ENCODE measurements at places on chromosomes 4 and X.
A peak's percentile ranks its signal among the peaks of the same experiment; 100 is the strongest.

DNA sequence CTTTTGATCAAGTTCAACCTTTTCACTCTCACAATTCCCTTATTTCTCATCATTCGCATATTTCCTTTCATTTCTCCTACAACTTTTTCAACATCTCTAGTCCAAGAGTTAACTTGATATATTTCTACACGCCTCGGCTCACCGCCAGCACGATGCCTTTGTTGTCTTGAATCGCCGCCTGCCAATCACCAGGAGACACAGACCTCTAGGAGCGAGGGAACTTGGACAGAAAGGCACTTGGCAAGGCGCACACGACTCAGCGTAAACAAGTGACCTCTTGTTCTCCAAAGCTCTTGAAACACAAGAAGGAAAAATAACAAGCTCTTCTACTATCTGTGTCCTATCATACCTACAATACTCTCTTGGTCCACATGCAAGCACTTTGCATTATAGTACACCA lies 27.1 kb upstream of the RBMX start:
- DNase-seq: no peak

DNA sequence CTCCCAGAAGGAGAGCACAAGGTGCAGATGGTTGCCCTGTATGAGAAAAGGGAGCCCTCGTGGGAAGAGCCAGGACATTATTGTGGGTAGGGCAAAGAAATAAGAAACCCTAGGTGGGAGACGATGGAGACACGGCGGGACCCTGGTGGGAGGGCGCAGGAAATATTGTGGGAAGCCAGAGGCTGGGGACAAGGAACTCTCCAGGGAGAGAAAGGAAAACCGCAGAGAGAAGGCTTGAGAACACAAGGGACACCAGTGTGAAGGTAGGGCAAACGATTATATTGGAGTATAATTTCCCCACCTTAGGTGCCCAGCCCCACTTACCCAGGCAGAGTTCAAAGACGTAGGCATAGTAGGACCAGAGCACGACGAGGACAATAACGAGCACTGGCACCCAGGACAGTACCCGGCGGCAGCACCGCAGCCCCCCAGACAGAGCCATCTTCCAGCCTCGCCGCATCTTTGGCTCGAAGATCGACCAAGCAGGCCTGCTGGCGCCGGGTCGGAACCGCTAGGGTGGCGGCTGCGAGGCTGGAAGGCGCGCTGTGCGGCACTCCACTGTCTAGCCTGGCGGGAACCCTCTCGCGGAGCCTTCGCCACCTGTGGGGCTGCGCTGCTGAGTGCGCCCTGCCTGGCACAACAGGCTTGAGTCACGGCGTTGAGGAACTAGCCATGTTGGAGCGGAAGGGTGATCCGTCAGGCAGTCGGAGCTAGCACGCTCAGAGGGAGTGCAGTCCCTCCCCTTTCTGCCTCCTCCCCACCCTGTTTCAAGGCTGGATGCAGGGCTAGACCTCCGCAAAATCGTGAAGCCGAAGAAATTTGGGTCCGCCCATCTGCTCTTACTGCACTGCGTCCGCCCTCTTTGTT lies at the start of gene ZDHHC15:
Gene ZDHHC15, minus strand, starts transcription at position 473 of the 867 bp plus-strand sequence. Its CDS starts 13 bp downstream, at position 460.
- peak; percentile 6 for DNase-seq

GRCh38 chr4:40165916-40166315 lies 30.9 kb upstream of the RHOH start:
- DNase-seq: no peak

- DNase-seq: peak; percentile 44
Measured at GRCh38 chr4:25788703-25789238, 74.0 kb downstream of the SEL1L3 start.

GRCh38 chrX:119410027-119410819 lies 11.1 kb downstream of the SLC25A43 start:
- no peak for DNase-seq

DNA sequence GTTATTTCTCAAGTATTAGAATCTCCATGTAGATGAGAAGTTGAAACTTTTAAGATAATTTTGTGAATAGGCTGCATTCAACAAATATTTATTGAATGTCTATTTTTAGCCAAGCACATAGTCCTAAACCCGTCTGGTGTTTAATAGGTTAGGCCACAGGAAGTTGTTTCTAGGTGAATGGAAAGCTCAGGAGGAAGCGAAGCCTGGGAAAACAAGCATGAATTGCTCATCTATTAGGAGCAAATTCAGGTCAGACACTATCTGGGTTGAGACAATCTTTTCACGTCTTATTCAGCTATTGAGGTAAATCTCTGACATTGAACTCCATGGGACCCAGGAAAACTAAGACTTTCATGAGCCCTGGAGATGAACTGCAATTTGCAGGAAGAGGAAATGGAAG lies 43.1 kb upstream of the FREM3 start:
- no peak for DNase-seq

- DNase-seq: no peak
Measured at GRCh38 chr4:104465201-104465600, 29.5 kb downstream of the CXXC4 start.

DNA sequence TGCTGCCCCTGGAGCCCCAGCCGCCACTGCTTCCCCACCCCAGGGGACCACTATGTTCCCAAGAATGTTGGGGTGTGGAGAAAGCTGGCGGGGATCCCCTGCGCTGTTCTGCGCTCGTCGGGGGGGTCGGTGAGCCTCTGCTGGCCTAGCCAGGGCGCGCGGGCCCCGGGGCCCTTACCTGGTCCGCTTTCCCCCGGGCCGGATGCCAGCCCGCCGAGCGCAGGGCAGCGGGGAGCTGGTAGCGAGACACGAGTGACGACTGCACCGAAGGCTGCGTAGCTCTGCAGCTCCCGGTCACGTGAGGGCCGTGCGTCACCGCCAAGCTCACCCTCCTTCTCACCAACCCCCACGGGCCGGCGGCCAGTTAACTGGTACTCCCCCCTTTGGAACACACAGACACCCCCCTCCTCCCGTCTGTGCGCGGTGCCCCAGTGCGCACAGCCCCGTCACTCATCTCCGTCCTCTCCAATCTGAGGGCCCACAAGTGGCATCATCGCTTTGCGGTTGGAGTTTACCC lies at the start of gene BEX1:
Gene BEX1, minus strand, starts transcription at position 254 of the 517 bp plus-strand sequence. CDS start 897 bp downstream, outside the sequence.
- peak; percentile 5 for DNase-seq

DNA sequence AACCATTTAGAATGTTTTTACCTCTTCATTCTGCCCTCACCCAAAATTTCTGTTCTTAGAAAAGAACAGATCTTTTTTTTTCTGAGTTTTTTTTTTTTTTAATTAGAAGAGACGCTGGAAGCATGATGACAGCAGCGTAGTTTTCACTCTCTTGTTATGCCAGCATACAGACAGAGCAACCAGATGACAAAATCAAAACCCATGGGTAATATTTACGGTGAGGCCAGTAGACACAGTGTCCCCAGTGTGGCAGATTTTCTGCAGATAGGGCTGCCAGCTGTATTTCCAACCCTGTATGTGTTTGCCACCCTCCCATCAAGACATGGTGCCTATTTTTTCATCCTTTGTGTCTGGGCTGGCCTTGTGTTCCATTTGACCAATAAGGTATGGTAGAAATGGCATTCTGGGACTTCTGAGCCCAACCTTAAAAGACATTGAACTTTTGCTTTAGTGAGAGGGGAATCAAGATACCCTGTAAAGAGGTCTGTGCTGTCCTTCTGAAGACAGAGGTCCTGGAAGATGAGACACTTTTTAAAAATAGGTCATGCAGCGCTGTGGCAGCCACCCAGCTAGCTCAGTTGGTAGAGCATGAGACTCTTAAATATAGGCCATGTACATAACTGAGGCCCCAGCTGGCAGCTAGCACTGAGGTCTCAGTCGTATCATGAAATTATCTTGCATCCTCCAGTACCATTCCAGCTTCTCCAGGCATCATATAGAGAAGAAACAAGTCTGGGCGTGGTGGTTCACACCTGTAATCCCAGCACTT lies 6.7 kb upstream of the ZNF41 start:
- no peak for DNase-seq

GRCh38 chr4:114077610-114078009 lies 98.2 kb upstream of the ARSJ start:
- no peak for DNase-seq

DNA sequence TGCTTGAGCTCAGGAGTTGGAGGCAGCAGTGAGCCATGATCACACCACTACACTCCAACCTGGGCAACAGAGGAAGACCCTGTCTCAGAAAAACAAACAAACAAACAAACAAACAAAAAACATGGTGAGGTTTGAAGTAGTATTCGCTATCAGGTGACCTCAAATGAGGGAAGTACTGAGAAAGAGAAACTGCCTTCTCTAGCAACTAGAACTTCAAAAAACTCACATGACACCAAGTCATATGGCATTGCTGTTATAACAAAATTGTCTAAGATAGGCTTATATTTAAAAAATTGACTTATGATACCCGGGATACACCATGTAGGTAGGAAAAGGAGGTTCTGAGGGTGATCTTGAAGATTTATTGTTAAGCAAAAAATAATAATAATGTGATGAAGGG lies 10.3 kb downstream of the MPP1 start:
- no peak for DNase-seq

- peak; percentile 66 for DNase-seq
Measured at GRCh38 chr4:182917182-182918043, at the start of gene DCTD. TSS of gene DCTD (minus strand) at chr4:182917386. CDS start at chr4:182915568, 1,818 bp downstream.

GRCh38 chr4:140781596-140781995 lies 25.4 kb upstream of the TBC1D9 start:
- no peak for DNase-seq

GRCh38 chrX:116462822-116463221 lies at the start of gene CT83:
TSS of gene CT83 (minus strand) at chrX:116462976. CDS start at chrX:116462856, 120 bp downstream.
- no peak for DNase-seq

DNA sequence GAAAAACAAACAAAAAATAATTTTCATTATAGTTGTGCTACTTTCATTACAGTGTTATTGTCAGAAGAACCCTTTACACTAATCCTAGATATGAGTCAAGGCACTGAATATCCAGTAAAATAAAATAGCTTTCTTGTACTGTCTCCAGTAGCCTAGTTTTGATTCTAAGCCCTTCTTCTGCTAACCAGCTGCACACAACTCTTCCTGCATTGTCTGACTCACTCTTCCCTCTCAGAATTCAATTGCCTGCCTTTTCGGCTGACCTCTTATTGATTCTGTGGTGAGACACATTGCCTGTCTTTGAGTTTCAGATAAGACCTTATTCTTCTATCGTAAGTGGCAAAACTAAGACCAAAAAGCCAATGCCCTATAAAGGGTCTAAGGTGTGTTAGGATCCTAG lies 26.7 kb upstream of the PCDH18 start:
- DNase-seq: no peak

GRCh38 chr4:6532658-6533057 lies 42.3 kb upstream of the MAN2B2 start:
- no peak for DNase-seq

- DNase-seq: no peak
Measured at GRCh38 chr4:77731656-77732055, 87.5 kb downstream of the CNOT6L start.

- peak; percentile 10 for DNase-seq
Measured at GRCh38 chrX:152913346-152913745, 15.5 kb downstream of the ZNF185 start.

DNA sequence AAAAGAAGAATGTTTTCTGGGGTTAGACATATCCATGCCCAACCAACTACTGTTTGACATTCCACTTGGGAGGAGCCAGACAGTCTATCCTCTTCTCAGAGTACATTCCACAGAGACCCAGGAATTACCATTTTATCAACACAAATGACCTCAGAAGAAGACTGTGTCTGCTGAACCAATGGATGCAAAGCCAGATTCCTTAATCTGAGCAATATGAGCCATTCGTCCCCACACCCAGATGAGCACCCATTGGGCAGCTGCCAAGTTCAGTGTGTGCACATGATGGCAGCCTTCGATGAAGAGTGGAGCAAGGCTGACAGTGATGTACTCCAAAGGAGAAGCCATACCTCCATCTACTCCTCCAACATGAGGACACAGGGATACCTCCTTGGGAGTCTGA lies 111.3 kb downstream of the ZNF674 start:
- DNase-seq: no peak

GRCh38 chr4:39908284-39908683 lies 69.4 kb downstream of the PDS5A start:
- DNase-seq: no peak

DNA sequence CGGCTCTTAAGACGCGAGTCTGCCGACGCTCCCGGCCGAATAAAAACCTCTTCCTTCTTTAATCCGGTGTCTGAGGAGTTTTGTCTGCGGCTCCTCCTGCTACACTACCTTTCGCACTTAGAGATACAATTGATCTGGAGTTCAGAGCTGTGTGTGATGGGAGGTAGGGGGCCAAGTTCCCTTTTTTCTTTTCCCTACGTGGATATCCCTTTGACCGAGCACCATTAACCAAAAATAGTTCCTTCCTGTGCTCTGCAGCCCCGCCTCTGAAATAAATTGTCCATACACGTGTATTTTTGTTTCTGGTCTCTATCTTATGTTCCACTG lies 555 bp upstream of the PGM2 start:
- no peak for DNase-seq

DNA sequence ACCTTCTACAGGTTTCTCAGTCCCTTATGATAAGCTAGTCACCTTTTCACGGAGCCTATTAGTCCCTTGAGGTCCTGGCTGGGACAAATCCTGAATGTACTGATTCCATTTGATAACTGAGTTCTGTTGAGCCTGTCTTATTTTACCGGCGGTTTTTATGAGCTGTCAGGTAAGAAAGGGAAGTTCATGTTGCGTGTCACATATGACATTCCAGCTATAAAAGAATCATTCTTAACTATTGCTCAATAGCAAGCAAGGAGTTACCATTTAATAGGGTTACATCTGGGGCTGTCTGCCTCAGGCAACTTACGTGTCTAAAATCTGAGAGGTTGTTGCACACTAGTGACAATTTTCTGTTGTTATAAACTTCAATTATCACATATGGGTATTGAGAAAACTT lies 394.6 kb downstream of the TECRL start:
- no peak for DNase-seq

GRCh38 chr4:128484896-128485295 lies 197.3 kb upstream of the PGRMC2 start:
- no peak for DNase-seq

DNA sequence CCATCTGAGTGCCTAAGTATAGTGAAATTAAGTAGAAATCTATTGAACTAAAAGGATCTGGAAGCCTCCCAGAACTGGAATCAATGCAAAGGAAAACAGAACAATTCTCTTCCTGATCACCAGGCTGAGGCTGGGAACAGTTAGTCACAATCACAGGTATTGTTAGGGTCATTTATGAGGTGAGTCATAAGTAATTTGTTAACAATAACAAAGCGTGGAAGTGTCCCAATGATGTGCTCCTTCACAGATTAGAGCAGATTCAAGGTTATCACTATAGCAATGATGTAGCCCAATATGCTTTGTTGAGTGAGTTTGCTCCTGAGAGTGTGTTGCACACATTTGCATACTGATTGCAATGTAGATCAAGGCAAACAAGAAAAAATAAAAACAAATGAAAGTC lies 228.1 kb downstream of the ZNF674 start:
- no peak for DNase-seq

DNA sequence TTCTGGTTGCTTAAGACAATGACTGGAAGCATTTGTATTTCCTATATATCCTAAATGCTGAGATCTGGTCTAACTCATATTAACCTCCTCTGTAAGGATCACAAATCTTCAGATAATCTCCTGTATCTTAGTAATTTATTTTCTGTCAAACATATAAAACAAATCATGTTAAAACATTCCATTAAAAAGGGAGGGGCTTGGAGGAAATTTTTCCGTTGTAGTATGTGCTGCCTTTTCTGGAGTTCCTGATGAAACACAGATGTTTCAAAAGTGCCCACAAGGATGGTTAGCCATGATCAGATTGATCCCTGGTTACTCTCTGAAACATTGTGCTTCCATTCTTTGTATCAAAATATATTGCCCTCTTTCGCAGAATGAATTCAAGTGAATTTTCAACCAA lies 182.1 kb downstream of the TENM3 start:
- DNase-seq: no peak

- DNase-seq: no peak
Measured at GRCh38 chr4:134174271-134174670, 27.3 kb downstream of the PABPC4L start.

Measured in hematopoietic multipotent progenitor cell treated with erythropoietin and hydrocortisone succinate and interleukin-3 and kit ligand, for 8 days (in vitro differentiated cells).